ENCODE measurements at places on chromosomes 3 and 15.

DNA sequence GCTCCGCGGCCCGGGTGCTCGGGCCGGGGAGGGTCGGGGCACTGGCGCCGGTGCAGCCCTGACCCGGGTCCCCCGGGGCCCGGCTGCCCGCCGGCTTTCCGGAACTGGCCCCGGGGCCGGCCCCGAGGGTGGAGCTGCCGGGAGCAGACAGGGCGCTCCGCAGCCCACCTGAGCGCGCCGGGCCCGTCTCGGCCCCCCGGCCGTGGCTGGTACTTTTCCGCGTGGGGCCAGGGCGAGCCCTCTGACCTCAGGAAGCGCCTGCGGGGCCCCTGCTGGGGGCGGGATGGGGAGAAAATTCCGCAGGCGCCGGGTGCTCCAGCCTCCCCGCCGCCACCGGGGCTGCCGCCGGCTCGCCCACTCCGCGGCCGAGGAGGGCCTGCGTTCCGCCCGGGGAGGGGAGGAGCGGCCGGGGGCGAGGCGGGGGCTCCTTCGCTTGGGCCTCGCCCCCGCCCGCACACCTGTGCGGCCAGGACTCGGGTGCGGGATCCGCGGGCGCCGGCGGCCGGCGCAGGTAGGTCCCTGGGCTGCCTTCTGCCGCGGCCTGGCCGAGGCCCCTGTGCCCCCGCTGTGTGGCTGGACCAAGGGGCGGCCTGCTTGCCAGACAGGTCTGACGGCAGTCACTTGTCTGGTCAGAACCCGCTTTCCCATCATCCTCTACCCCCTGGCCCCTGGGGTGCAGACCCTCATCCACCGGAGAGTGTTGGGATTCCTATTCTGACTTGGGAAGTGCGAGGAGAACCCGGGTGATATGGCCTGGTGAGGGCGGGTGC lies 3.5 kb downstream of the FURIN start:
- DNase-seq = no peak

- DNase-seq = no peak
Observed at GRCh38 chr3:65945480-65945879, 93.2 kb downstream of the MAGI1 start.

- DNase-seq = no peak
Observed at GRCh38 chr15:58929891-58930416, 3.5 kb downstream of the SLTM start.

DNA sequence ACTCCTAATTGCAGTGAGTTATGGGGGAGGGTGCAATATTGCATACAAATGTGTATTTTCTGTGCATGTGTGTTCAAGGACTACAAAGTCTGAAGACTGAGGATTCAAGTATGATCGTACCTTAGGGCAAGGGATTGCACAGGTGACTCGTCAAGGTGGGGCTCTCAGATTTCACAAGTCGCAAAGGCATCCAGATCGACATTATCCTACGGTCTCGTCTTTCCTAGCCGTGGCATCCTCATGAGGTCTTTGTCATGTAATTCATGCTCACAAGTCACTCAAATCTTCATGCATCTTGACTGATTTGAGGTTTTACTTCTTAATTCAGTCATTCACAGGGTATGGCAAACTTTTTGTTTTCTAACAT lies 191.4 kb upstream of the HES1 start:
- no peak for DNase-seq

GRCh38 chr3:129697229-129697969 lies 90.9 kb upstream of the PLXND1 start:
- no peak for DNase-seq

- DNase-seq = no peak
Observed at GRCh38 chr3:11567516-11568467, 75.9 kb downstream of the VGLL4 start.

DNA sequence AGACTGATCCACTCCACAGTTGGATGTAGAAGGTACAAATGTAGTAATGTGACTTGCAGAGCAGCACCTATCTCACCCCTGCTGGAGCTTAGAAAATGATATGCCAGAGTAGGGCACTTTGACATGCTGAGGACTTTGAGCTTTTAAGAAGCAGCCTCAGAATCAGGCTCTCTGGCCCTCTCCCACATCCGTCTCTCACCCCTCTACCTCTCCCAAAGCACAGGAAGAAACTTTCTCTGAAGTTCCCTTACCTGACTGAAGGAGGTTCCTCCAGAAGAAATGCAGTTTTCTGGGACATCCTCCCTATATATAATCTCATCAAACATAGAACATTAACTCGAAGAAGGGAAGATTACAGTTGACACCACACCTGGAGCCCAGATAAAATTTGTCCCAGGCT lies 98.4 kb upstream of the PEX5L start:
- DNase-seq = no peak

DNA sequence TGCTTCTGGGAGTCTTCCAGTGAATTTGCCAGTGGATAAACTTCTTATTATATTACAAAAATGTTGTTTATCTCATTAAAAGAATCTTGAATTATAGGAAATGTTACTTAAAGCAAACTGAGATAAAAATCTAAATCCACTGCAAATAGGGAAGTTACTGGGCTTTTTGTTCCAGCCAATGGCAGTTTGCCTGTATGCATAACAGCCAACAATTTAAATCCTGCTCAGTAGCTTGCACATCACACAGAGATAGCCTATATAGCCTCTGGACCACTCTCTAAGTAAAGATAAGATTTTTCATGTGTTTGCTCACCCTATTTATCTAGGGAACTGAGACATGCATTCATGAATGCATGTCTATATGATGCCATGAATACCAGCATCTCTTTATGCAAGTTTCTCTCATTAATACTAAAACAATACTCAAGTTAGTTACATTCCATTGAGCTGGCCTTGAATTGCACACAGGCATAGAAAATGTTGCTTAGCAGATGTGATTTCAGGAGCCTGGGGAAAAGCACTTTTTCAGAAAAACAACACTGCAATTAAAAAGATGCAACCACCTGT lies 92.1 kb upstream of the GPR149 start:
- DNase-seq = no peak

DNA sequence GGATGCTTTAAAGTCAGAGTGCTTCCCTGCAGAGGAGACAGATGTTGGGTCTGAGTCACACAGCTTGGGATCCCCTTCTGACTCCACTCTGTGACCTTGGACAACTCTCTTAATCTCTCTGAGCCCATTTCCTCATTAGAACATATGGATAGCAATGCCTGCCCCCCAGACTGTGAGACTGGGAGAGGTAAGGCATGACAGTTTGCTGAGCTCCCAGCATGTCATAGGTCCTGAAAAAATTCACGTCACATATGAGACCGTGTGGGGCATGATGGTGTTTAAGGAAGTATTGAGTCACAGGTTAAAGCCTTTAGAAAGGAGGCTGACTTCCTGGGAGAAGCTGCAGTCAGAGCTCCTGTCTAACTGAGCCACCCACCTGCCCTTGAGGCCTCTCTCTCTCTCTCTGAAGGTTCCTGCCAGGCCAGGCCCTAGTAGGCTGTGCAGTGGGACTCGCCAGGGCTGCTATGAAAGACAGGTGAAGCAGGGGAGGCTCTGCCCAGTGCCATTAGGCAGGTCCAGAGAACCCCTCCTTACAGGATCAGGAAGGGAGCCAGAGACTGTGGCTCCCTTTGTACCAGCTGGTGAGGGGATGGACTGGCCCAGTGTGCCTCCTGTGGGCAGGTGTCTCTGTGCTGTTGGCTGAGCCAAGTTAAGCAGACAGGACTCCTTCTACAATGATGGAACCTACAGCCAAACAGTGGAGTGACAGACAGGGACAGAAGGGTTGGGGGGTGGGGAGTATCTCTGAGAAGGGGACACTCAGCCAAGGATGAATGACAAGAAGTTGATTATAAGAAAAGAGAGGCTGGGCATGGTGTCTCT lies 19.5 kb upstream of the DOCK3 start:
- no peak for DNase-seq

GRCh38 chr3:136543385-136543784 lies 208.8 kb downstream of the STAG1 start:
- no peak for DNase-seq

Data from NCI-H187 (cell line).